ENCODE measurements at places on chromosomes 4 and X. TPM values are rescaled to one million over a fixed set of nuclear protein-coding genes. Genes with fewer than 3 reads are reported as not detected.
A peak's percentile ranks its signal among the peaks of the same experiment; 100 is the strongest.

- DNase-seq: no peak
Measured at GRCh38 chr4:105496899-105497298, 23.0 kb upstream of the PPA2 start.

DNA sequence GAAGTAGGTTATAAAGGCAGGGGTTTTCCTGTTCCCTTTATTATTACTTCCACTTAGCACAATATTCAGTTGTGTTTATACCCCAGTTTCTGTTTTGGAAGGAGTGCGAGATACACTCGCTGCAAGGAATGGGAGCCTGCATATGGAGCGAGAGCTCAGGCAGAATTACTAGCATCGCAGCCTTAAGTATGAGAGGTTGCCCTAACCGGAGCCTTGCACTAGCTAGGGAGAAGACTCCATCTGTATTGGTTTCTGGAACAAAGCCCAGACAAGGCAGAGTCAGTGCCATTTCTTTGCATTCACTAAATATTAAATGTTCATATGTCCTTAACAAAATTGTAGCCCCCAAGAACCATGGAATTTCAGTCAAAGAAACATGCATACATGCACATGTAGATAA is 6.2 kb upstream of the DCTD start:
- no peak for DNase-seq

GRCh38 chrX:154436374-154436982 is 476 bp upstream of the GDI1 start:
- DNase-seq: no peak

GRCh38 chr4:72604324-72604723 is 35.3 kb upstream of the ADAMTS3 start:
- no peak for DNase-seq

- no peak for DNase-seq
Measured at GRCh38 chrX:154444755-154445246, 860 bp downstream of the FAM50A start.

DNA sequence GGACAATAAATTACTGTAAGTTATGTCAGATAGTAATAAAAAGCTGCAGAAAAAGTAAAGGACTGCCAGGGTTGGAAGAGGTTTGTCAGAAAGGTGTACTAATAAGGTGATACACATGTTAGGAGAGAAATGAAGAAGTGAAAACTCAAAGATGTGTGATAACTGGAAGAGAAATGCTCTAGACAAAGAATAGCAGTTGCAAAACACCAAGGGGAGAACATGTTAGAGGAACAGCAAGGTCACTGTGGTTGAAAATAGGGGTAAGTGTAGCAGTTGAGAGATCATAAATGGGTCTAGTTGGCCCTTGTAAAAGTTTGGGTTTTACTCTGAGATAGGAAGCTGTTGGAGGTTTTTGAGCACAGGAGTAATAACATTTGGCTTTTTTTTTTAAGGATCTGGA is 46.9 kb downstream of the HSPA4L start:
- DNase-seq: no peak

GRCh38 chrX:153602601-153603000 is 3.7 kb upstream of the CCNQ start:
- DNase-seq: no peak

DNA sequence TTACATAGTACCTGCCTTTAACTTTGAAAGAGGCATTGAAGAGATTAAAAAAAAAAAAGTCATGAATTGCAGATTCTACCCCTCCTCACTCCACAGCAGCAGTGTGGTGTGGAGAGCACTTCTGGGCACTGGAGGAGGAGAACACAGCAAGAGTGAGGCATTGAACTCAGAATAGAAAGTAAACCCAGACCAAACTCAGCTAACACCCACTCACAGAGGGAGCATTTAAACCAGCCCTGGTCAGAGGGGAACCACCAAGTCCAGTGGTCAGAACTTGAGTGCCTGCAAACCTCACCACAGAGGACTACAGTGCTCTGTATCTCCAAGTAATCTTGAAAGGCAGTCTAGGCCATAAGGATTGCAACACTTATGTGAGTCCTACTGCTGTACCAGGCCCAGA is 15.6 kb upstream of the UGT2A1 start:
- no peak for DNase-seq

DNA sequence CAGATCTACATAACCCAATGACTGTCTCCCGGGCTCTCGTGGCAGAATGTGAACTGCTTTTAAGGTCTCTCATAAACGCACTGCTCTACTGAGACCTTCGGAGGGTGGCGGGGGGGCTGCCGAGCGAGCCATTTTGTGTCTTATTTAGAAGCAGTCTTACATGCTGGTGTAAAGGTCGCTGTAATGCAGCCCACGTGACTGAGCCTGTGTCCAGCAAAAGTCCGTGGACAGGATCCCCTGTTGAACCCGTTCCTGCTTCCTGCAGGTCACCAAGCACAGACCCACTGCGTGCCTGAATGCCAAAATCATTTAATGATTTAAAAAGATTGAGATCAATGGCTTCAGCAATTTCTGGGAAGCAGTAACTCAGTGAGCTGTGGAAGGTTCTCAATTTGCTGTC is 415.9 kb downstream of the BCOR start:
- peak; percentile 36 for DNase-seq

GRCh38 chr4:21952549-21952948 is 4.0 kb upstream of the KCNIP4 start:
- no peak for DNase-seq

DNA sequence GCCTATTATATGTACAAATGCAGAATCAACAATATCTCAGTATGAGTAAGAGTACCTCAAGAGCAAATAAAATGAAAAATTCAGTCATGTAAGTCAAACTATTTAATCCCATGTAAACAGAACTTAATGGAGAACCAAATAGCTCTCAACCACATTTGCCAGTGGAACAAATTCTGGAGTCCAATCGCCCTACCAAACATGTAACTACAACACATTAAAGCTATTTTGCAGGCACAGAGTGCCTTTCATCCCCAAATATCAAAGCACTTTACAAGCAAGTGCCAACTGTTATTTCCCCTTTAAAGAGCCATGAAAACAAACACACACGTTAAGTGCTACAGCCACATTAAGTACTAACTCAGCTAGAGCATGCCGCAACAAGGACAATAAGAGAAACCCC is 51.3 kb downstream of the PCDH19 start:
- DNase-seq: no peak

DNA sequence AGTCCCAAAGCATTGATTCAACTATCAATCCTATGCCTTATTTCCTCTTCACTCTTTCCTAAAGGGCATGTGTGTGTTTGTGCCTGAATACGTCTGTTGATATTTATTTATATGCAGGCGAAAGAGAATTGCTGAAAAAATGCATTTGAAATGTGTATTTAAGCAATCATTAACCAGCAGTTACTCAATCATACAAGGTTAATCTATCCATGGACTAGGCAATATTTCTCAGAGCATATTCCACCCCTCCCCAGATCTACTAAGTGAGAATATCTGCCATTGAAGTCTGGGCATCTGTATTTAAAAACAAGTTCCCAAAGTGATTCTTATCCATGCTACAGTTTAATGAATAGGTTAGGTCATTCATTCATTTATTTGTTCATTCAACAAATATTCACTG is 113.6 kb downstream of the RASGEF1B start:
- DNase-seq: no peak

- DNase-seq: no peak
Measured at GRCh38 chr4:165678236-165678935, 194.7 kb upstream of the TLL1 start.

- no peak for DNase-seq
Measured at GRCh38 chrX:94204524-94204923, 530.5 kb downstream of the FAM133A start.

- no peak for DNase-seq
Measured at GRCh38 chr4:1769692-1770091, 23.4 kb upstream of the FGFR3 start.

DNA sequence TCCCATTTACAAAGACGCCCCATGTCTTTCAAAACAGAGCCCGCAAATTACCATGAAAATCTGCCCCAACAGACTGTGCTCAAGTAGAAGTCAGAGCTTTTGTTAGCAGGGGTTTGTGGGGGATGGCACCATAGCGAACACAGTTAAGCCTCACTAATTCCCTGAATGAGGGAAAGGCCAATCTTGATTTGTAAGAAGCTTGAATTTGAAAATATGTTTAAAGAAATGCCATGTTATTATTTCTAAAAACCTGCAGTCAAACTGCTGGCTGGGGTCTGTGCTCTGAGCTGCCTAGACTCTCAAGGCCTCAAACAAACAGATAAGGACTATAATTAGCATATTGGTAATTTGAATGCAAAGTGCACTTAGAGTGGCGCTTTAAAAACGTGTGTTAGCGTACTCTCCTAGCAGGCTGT is 9.4 kb upstream of the PAK3 start:
- DNase-seq: no peak

- no peak for DNase-seq
Measured at GRCh38 chr4:57091657-57092162, 18.5 kb downstream of the IGFBP7 start.

GRCh38 chrX:114591121-114591520 is 7.2 kb downstream of the HTR2C start:
- DNase-seq: no peak

DNA sequence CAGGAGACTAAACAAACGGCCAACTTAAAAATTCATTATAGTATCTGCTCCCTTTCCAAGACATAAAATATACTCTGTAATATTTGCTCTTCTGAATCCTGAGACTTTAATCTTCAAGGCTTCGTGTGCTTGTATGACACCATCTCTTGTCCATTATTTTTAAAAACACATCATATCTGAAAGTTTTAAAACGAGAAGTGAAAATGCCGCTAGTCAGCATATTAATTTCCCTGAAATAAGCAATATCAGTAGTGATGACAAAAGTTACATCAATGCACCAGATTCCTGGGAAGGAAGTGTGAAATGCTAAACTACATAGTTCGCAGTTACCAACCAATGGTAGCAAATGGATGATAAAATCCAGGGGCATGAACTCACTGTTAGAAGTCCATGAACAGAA is 66.8 kb upstream of the EXOC1L start:
- DNase-seq: no peak

DNA sequence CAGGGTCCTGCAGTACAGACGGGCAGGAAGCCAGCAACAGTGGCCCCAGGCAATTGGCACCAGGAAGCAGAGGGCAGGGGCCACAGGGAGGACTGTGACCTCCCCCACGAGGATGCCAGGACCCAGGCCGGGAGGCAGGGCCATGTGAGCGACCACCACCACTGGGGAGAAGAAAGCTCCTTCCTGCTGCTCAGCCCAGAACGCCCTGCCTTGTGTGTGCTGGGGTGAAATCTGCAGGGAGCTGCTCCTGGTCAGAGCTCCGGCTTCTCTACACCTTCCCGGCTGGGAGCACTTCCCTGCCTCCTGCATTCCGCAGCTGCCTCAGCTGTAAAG is 100.4 kb downstream of the HMX1 start:
- DNase-seq: no peak

DNA sequence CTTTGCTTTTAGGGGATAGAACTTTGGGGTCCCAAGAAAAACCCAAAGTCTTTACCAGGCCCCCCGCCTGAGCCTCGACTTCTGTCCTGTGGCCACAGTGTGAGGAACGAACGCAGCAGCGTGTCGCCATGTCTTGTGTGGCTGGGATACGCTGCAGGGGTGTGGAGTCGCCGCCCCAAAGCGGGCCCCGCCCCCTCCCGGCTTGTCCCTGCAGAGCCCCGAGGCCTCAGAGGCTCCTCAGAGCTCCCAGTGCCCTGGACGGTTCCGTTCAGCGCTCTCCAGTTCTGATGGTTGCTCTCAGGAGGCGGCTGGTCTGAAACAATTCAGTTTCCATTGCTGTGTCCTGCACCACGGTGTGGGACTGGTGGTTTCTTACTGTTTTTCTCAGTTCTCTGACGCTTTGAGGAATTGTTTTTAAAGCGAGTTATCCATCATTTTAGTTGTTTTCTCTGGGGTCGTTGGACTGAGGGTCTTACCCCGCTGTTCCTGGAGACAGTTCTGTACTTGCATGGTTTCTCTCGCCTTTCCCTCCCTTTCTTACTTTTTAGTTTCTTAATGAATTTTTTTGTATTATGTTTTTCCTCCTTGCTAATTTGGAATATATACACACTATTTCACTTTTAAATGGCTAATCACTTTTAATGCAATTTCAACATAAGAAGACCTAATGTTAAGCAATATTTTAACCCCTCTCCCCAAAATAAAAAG is 1.6 kb upstream of the IDUA start:
- DNase-seq: peak; percentile 96

EXOC1L gene
- total RNA-seq: not detected

CLDN34 gene
- 1.5 TPM for total RNA-seq

FGG gene
- total RNA-seq: 255 TPM

COL4A6 gene
- total RNA-seq: 2.3 TPM

LETM1 gene
- total RNA-seq: 31.4 TPM

NR3C2 gene
- total RNA-seq: 24.7 TPM

CLCN4 gene
- total RNA-seq: 7.2 TPM

TCEAL9 gene
- total RNA-seq: 92.7 TPM
